Bladder microvascular endothelial cell (primary cell): ENCODE measurements at places on chromosomes 6 and 20. TPM values are rescaled to one million over a fixed set of nuclear protein-coding genes. Genes with fewer than 3 reads are reported as not detected.

Gene THEMIS
- total RNA-seq, result not detected in 2 replicates

Gene RSPH9
- total RNA-seq, result 0.06 and 0.16 TPM in 2 replicates

Gene DEFB132
- not detected in 2 replicates for total RNA-seq

Gene OR2B6
- not detected in 2 replicates for total RNA-seq

Gene SLC12A5
- total RNA-seq, result 0.81 and 1.3 TPM in 2 replicates

Gene ANKEF1
- 1.4 and 2.3 TPM in 2 replicates for total RNA-seq

Gene GPX5
- total RNA-seq, result not detected in 2 replicates

Gene PRPH2
- total RNA-seq, result 0.49 and 1.1 TPM in 2 replicates

Gene CCN2
- total RNA-seq, result 504 and 1,298 TPM in 2 replicates

Gene NAPB
- 5.0 and 13.2 TPM in 2 replicates for total RNA-seq

Gene CD109
- total RNA-seq, result 15.7 and 28.7 TPM in 2 replicates

Gene DCBLD1
- 19.8 and 21.3 TPM in 2 replicates for total RNA-seq

Gene ACSS1
- 15.2 and 24.8 TPM in 2 replicates for total RNA-seq

Gene SLC17A9
- 6.9 and 7.3 TPM in 2 replicates for total RNA-seq

Gene ABHD12
- 23.6 and 39.0 TPM in 2 replicates for total RNA-seq

Gene VNN1
- total RNA-seq, result 0.06 TPM in 1 of 2 replicates, not detected in the other

Gene RNF182
- total RNA-seq, result 0.65 and 2.5 TPM in 2 replicates

Gene COL9A1
- total RNA-seq, result not detected in 2 replicates

Gene SIGLEC1
- not detected in 2 replicates for total RNA-seq

Gene DLK2
- 0.16 and 1.1 TPM in 2 replicates for total RNA-seq

Gene TP53TG5
- total RNA-seq, result not detected in 2 replicates

Gene MPC1
- 9.3 and 17.5 TPM in 2 replicates for total RNA-seq

Gene PRSS16
- not detected in 2 replicates for total RNA-seq

Gene GNAS-AS1
- 0.13 TPM in 1 of 2 replicates, not detected in the other for total RNA-seq

Gene ELOVL2
- not detected in 2 replicates for total RNA-seq

Gene DOK5
- total RNA-seq, result 0.16 and 0.50 TPM in 2 replicates

Gene PAK5
- not detected in 2 replicates for total RNA-seq

Gene SAPCD1
- total RNA-seq, result 1.3 and 2.9 TPM in 2 replicates

Gene CDH4
- total RNA-seq, result 0.16 and 3.1 TPM in 2 replicates

Gene TFAP2B
- not detected in 2 replicates for total RNA-seq

Gene IL17A
- total RNA-seq, result not detected in 2 replicates

Gene MOXD1
- 0.13 and 0.16 TPM in 2 replicates for total RNA-seq

Gene BHLHE23
- not detected in 2 replicates for total RNA-seq

Gene MYLK2
- 0.49 and 16.7 TPM in 2 replicates for total RNA-seq

Gene MYH7B
- total RNA-seq, result 0.06 and 0.16 TPM in 2 replicates

Gene TMEM170B
- 1.3 and 3.6 TPM in 2 replicates for total RNA-seq

Gene CLIC1
- 347 and 730 TPM in 2 replicates for total RNA-seq

Gene TRIM10
- total RNA-seq, result not detected in 2 replicates

Gene FAM217A
- total RNA-seq, result not detected in 2 replicates

Gene PNISR
- 30.1 and 84.7 TPM in 2 replicates for total RNA-seq

Gene MTO1
- total RNA-seq, result 21.9 and 34.8 TPM in 2 replicates

Gene ATP6V1G2
- 0.49 and 0.94 TPM in 2 replicates for total RNA-seq

Gene USP49
- total RNA-seq, result 1.3 and 5.0 TPM in 2 replicates

Gene FAM184A
- total RNA-seq, result 0.32 and 0.38 TPM in 2 replicates

Gene NR2E1
- not detected in 2 replicates for total RNA-seq

Gene SLCO4A1
- 4.0 and 5.0 TPM in 2 replicates for total RNA-seq

Gene GJA10
- not detected in 2 replicates for total RNA-seq

Gene SLC22A2
- total RNA-seq, result not detected in 2 replicates

Gene TMEM200A
- 0.19 TPM in 1 of 2 replicates, not detected in the other for total RNA-seq

Gene GTF3C6
- 48.5 and 51.6 TPM in 2 replicates for total RNA-seq

Gene NOTCH4
- total RNA-seq, result 57.3 and 61.4 TPM in 2 replicates

Gene WFDC5
- not detected in 2 replicates for total RNA-seq

Gene TRAPPC3L
- total RNA-seq, result under 0.01 and 0.19 TPM in 2 replicates

Gene PROCR
- total RNA-seq, result 90.3 and 124 TPM in 2 replicates

Gene CST4
- not detected in 2 replicates for total RNA-seq
